ENCODE measurements at places on chromosomes 1 and 21.

- peak; percentile 64 for DNase-seq
Measured at GRCh38 chr1:18725231-18725895, 94.7 kb downstream of the PAX7 start.

- DNase-seq: no peak
Measured at GRCh38 chr21:39330001-39330400, 16.6 kb upstream of the BRWD1 start.

DNA sequence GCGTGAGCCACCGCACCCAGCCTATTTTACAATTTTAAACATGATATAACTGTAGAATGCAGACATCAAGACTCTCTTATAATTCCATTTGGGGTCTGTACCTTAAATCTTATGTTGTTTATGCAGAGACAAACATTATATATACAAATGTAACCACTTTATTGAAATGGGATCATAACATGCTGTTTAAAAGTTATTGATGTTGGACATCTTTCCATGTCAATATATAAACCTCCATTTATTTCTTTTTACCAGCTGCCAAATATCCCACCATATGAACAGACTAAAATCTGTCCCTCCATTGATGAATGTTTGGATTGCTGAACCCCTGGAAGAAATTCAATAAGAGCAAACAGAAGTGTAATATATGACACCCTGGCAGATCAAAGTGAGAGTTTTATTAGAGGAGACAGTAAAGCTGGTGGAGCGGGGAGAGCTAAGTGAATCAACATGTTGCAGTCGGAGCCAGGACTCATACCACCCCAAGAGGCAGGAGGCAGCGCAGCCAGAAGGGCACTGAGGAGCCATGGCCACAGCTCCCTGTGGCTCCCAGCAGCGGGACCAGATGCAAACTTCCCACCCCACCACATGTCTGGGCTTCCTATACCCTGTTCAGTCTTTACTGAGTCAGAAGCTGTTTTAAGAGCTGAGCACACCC is 4.7 kb upstream of the PCSK9 start:
- no peak for DNase-seq

DNA sequence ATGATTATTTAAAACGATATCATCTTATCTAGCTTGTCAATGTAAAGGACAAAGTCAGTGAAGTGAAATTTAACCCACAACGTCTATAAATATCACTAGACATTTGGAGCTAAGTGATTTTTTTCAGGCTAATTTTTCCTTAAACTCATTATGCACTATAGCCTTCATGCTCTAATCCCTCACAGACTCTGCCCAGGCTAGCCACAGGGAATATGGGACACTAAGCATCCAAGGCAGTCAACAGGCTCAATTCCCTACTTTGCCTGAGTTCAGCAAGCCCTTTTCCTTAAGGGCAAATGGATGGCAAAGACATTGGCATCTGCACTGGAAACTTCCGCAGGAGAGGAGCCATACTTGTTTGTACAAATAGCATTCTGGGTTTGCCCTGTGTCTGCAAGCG is 577.0 kb downstream of the LMO4 start:
- no peak for DNase-seq

DNA sequence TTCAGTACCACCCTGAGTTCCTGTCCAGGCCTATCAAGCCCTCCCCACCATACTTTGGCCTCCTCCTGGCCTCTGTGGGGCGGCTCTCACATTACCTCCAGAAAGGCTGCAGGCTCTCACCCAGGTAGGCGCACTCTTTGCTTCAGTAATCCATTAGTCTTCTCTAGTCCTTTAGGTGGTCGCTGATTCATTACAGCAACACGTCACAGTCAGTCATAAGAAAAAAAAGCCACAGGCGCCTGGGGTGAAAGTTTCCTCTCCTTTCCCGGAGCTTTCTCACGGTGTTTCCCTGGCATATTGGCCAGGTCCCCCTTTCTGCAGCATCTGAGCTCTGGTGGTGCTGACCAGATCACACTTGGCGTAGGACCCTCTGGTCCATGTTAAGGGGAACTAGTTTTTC is 12.1 kb downstream of the SLFNL1 start:
- DNase-seq: no peak

All from GM23338 (cell line).